ENCODE measurements at places on chromosomes 6 and 20.
A peak's percentile ranks its signal among the peaks of the same experiment; 100 is the strongest.

DNA sequence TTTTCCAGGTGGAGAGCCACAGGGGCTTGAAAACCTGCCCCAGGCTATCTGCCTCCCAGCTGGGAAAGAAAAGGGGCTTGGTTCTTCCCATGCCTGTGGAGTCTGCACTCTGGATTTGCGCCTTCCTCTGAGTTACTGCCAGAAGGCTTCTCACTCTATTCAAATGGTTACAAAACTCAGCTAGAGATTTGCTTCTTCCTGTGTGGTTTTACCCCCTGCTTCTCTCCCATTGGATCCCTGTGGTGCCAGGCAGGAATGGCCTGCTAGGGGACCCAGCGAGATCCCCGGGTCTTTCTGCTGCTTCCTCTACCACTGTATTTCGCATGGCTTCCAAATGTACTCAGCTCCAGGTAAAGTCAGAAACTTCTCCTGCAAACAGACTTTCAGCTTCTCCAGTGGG is 192.0 kb upstream of the HS3ST5 start:
- DNase-seq, result no peak

DNA sequence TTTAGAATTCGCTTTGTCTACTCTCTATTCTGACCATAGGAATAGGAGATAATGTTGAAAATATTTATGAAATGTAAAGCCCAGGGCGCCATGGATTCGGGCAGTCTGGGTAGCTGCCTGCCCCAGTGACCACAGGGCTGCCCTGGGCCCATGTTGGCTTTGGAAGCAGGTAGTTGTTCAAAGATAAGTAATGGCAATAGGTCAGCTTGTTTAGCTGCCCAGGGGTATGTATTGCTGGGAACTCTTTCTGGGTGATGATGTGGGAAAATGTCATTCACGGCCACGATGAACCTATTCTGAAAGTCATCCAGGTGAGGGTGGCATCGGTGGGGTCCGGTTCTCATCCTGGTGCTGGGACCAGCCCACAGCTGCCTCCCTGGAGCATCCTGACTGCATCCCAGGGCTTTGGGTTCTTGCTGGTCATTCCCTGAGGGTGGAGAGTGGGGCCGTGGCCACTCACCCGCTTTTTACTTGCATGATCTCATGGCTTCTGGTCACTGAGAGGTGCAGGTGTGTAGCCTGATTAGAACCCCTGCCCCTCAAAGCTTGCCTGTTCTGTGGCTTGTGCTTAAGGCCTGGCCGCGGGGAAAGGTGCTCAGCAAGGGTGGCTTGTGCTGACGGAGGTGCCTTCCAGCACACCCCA is 102.8 kb downstream of the ERMARD start:
- DNase-seq, result no peak

GRCh38 chr20:44509762-44510161 is 12.1 kb downstream of the SERINC3 start:
- DNase-seq, result no peak

- no peak for DNase-seq
These were observed 154.3 kb downstream of the ADGRG6 start for GRCh38 chr6:142455957-142456589.

- DNase-seq, result peak; percentile 13
These were observed 102.9 kb upstream of the PRL start for GRCh38 chr6:22399693-22400092.

DNA sequence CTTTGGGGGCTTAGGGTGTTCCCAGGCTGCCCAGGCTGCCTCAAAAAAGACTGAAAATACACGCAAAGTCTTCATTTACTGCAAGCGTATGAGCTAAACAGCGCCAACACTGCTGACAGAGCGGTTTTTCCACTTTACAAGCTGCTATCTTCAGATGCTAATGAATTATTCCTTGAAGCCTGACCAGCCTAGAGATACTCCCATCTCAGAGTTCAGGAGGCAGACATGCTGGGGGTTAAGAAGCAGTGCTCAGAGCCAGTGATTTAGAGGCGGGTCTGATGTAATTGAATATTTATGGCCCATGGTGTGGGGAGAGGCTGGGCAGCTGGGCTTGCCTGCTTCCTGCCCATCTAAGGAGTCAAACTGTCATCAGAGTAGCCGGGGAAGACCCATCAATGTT is 241.4 kb downstream of the SLC24A3 start:
- no peak for DNase-seq

GRCh38 chr20:17966432-17967310 is 1.9 kb downstream of the SNX5 start:
- peak; percentile 36 for DNase-seq

DNA sequence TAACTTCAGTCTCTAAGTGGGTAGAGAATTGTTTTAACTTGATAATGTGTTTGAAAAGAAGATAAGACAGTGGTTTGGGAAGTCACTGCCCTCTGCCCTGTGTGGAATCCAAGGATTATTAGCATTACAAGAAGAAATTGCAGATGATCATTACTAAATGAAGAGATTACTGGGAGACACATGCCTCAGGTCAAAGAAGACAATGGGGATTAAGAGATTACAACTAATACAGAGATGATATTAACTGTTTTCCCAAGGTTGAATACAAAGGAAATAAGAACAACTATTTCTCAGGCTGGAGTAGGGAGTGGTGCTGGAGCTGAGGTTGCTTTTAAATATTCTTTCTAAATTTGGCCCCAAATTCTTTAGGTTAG is 166.0 kb downstream of the TRMT11 start:
- no peak for DNase-seq

DNA sequence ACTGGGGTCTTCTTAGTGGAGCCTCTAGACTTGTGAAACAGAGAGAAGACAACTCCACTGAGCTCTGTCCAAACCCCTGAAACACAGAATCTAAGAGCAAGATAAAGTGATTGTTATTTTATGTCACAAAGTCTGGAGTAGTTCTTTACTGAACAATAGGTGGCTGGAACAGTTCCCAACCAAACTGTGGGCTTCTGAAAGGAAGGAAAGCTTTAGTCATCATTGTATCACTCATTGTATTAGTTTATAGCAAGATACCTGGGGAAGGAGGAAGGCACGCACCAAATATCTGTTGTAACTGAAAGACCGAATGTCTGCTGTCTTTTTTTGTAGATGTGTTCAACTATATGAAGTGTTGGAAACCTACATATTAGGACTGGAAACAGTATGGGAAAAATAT is 284.9 kb upstream of the TBX18 start:
- DNase-seq, result no peak

GRCh38 chr6:166006900-166007301 is 160.8 kb downstream of the TBXT start:
- no peak for DNase-seq

- DNase-seq, result peak; percentile 57
These were observed 116.7 kb downstream of the SIM1 start for GRCh38 chr6:100347901-100348550.

GRCh38 chr6:119533603-119534279 is 184.2 kb upstream of the MAN1A1 start:
- peak; percentile 83 for DNase-seq

DNA sequence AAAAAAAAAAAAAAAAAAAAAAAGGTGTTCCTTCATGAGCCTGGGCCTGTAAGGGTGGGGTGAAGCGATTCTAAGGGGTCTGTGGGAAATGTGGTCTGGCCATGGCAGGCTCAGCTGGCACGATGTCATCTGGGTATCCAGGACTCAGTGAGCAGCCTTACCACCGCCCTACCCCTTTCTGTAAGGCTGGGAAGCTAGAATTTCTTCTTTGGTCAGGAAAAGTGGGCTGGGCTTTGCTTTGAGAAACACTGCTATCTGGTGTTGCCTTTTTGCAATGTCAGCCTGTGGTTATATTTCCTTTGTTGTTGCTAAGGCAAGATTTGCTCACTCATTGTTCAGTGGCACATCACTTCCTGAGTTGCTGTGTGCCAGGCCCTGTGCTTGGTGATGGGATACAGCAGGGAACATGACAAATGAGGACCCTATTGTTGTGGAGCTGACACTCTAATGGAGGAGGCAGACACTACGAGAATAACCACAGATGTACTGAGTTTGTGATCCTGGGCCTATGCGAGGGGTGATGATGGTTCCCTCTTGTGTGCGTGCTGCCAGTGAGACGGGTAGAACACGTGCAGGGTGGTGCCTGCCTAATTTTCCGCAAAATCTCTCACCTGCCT is 45.9 kb upstream of the ZNFX1 start:
- DNase-seq, result peak; percentile 73

DNA sequence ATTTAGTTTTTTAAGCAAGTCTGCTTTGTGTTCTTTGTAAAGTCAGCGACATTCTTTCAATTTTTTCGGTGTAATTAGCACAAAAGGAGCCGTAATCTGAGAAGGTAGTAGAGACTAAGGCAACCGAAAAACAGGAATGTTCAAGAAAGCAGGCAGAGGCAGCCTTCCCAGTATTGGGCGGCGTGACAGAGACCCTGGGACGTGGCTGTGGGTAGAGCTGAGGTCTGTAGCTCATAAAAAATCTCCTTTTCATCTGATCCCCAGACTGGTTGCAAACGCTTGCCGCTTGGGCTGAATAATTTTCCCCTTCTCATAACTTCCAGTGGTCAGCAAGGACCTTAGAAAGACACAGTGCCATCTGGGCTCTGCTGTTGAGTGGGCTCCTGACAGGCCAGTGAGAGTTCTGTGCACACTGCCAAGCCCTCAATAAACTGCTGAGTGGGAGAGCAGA is 30.8 kb downstream of the GNAS start:
- no peak for DNase-seq

DNA sequence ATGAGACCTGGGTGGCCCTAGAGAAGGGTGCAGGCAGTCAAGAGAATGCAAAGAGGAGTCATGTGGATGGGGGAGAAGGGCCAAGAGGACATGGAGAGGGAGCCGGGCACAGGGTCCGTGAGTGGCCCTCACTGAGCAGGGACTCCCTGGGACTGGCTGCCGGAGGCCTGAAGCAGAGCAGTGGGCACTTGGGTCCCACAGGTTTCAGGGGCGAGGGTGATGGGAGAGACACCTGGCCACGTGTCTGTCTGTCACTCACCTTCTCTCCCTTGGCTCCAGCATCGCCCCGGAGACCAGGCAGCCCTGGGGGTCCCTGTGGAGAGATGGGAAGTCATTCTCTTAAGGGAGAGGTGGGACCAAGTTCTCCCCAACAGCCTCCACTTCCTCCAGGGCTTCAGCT is 25.5 kb downstream of the COL11A2 start:
- DNase-seq, result no peak

DNA sequence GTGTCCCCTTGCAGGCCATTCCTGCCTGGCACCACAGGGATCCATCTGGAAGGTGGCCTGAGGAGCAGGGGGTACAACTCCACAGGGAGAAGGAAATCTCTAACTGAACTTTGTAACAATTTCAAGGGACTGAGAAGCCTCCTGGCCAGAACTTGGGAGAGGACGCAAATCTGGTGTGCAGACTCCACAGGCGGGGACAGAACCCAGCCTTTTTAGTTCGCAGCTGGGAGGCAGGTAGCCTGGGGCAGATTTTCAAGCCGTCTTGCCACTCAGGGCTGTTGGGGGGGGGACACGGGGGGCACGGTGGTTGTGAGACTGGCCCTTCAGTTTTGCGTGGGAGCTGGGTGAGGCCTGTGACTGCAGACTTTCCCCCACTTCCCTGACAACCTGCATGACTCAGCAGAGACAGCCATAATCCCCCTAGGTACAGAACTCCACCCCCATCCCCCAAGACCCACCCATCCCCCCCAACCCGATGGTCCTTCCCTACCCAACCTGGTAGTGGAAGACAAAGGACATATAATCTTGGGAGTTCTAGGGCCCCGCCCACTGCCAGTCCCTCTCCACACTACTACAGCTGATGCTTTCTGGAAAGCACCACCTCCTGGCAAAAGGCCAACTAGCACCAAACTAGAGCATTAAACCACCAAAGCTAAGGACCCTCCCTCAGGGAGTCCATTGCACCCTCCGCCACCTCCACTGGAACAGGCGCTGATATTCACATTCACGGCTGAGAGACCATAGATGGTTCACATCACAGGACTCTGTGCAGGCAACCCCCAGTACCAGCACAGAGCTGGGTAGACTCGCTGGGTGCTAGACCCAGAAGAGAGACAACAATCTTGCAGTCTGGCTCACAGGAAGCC is 3.0 kb upstream of the HUS1B start:
- no peak for DNase-seq

GRCh38 chr6:151482290-151482689 is 11.5 kb upstream of the CCDC170 start:
- DNase-seq, result no peak

GRCh38 chr20:17904027-17904426 is 64.6 kb downstream of the SNX5 start:
- DNase-seq, result no peak

- no peak for DNase-seq
These were observed 126.2 kb downstream of the RNF144B start for GRCh38 chr6:18513253-18513798.

- peak; percentile 96 for DNase-seq
These were observed 14.0 kb downstream of the DCBLD1 start for GRCh38 chr6:117496383-117496990.
